Activated CD4-positive, alpha-beta memory T cell treated with anti-CD3 and anti-CD28 coated beads for 36 hours (primary cell): ENCODE measurements at places on chromosomes 2 and 18.

- DNase-seq: no peak
Observed at GRCh38 chr18:32072321-32072720, 19.4 kb upstream of the RNF138 start.

DNA sequence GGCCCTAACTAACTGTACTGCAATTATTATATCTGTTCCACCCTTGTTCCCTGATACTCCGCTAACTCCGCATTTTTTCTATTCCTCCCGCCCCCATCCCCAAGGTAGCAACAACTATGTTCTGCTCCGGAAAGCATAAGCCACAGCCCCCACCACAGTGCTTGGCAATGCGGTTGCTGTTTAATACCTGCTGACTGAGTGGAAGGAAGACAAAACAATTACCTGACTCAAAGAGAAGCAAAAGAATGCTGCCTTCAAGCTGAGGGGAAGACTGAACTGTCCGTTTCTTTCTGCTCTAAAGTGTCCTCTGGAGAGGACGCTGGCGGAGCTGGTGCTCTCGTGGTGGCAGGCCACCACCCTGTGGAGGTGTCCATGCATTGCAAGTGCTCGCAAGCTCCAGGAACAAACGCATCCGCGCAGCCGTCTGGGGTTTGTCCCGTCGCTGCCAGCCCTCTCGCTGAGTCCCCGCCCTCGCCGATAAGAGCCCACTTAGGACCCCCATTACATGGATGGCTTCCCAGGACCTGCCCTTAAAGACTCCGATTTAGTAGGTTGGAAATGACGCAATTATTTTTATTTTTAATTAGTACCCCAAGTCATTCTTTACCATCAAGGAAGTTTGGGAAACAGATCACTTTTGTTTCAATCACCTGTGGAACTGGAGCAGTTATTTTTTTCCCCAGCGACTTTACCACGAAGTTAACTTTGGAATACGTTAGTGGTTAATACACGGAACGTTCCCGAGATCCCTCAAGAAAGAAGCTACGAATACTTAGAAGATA, 1.6 kb upstream of the MYL12A start:
- peak; percentile 91 for DNase-seq

DNA sequence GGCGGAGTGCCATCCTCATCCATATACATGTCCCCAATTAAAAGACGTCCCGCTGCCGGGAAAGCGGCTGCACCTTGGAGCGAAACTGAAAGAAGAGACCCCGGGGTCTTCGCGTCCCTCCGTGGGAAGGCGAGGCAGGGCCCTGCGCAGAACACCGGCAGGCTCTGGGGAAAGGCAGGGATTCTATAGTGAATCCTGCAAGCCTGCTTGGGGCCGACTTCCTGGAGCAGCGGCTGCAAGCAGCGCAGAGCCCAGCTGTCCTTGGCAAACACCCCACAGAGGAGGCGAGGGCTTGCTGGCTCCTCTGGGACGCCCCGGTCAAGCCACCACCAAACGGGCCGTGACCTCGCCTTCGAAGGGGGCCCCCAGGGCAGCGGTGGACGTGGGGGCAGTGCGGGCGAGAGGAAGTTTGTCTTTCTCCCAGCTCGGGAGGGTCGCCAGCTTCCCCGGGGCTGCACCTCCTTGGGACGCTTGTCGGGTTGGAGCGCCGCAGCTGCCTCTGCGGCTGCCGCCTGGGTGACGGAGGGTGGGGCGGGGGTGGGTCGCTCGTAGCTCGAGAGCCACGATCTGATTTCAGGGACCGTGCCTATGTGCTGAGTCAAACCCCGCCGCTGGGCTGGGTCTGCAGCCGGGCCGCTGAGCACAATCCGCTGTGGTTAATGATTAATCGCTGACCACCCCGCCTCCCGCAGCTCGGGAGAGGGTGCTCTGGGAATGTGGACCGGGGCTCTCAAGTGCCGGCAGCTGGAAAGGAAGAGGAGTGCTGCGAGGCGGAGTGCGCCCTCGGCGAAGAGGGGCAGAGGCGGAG, 486 bp upstream of the GPR39 start:
- no peak for DNase-seq

DNA sequence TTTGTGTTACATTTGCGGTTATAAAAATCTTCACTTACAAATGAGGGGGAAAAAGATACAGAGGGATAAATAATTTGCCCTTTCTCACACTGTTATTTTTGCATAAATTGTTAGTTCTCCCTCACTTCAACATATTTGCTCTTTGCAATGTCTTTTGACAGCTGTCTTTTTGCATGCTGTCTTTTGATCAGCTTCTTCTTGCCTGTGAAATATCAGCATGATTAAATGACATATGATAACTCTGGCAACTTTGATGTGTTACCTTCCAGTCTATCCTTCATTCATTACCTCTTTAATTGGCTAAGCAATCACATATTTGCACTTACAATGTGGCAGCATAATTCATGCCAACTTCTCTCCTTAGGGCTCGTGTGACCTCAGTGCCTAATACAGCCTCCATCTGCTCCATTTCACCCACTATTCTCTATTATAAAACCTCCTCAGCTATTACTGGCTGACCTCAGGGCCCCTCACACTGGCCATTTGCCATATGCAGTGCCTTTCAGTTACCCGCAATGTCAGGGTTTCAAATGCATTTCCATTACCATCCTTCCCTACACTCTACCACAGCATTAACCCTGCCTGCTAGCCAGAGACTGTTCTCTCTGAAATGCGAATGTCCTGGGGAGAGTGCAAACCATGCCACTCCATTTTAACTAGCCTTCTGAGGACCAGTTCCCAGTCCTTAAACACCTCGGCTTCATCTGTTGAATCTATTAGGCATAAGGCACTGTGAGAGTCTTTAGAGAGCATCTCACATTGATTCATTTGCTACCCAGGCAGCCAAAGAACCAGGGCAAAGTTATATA, 1056.6 kb upstream of the CHAC2 start:
- DNase-seq: no peak

- DNase-seq: no peak
Observed at GRCh38 chr18:26434887-26435286, 113.5 kb downstream of the KCTD1 start.

- no peak for DNase-seq
Observed at GRCh38 chr2:102735416-102736109, 26.3 kb upstream of the TMEM182 start.

DNA sequence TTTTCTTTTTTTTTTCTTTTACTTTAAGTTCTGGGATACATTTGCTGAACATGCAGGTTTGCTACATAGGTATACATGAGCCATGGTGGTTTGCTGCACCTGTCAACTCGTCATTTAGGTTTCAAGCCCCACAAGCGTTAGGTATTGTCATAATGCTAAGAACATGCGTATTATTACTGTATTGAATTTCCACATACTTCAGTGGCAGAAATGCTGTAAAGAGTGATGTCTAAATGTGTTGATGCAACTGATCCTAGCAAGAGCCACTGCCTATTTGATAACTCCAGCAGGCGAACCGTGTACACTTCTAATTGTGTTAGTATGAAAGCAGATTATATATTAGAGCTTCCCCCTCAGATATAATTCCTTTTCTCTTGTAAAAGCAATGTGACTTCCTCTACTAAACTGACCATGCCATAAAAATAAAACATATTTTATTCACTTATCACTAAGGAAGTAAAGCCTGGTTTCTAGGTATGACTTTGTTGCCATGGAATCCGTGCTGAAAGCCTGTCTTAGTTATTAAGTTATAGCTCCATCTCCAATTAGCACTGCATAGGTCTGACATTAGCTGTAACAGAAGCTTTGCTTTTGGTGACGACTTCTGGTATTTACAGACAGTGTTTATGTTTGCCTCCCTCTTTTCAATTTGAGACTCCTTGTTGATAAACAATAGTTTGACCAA, 280.0 kb downstream of the GALR1 start:
- no peak for DNase-seq

GRCh38 chr2:108921096-108922030, 67.7 kb downstream of the EDAR start:
- DNase-seq: no peak

DNA sequence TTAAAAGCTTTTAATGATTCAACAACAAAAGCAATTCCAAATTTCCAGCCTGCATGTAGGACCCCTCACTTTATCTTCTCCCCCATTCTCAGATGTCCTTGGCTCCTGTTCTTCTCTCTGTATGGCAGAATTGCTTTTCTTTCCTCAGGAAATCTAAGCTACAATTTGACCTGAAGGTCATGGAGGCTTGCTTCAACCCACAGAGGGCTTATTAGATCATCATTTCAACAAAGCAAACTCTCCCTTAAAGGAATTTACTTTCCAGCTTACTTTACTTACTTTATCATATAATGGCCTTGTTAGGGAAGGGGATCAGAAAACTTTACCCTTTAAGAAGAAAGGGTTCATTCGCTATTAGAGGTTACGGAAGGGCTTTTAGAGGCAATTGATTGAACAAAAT, 211.5 kb downstream of the RAD51AP2 start:
- DNase-seq: no peak

DNA sequence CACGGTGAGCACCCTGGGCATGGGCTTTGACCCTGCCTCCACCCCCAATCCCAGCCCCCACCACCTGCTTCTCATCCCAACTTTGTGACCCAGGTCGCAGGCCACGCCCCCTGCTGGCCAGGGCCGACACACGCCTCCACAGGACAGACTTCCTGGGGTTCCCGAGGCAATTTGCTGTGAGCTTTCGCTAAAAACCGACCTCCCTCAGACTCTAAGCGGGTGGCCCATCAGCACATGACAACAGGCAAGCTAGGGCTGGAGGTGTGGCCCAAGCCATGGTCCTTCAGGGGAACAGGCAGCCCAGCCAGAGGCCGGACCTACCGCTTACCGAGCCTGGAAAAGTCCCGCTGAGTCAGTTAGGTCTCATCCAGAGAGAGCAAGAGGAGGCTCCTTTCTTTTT, 31.9 kb downstream of the C1QL2 start:
- peak; percentile 34 for DNase-seq

GRCh38 chr2:14234911-14235310, 397.6 kb upstream of the LRATD1 start:
- no peak for DNase-seq

DNA sequence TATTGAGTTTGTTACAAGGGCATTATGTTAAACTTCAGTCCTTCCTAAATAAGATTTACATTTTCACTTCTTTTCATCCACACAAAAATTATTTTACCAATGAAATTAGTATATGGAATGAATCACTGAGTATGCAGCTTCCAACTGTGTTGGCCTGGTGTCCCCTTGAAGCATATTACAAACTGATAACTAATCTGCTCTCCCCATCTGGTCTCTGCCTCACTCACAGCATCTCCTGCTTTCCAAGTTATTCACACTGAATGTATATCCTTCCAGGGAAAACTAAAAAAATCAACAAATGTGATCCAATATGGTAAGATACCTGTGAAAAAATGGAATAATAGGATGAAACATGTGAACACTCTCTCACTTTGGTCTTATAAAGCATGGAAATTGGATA, 90.0 kb upstream of the NYAP2 start:
- no peak for DNase-seq

DNA sequence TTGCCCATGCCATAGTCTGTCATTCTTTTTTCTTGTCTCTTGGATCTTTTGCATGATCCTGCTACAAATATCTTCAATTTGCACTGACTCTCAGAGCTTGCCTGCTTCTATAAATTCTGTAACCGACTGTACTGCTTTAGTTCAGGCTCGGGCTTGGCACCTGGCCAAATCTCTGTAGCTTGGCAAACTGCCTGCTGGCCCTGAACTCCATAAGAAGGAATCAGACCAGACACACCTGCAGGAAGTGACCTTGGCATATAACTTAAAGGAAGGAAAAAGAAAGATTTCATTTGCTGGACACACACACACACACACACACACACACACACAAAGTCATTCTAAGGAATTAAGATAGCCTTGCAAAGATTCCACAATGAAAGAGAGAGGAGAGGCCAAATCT, 291.2 kb upstream of the DDX18 start:
- DNase-seq: no peak

DNA sequence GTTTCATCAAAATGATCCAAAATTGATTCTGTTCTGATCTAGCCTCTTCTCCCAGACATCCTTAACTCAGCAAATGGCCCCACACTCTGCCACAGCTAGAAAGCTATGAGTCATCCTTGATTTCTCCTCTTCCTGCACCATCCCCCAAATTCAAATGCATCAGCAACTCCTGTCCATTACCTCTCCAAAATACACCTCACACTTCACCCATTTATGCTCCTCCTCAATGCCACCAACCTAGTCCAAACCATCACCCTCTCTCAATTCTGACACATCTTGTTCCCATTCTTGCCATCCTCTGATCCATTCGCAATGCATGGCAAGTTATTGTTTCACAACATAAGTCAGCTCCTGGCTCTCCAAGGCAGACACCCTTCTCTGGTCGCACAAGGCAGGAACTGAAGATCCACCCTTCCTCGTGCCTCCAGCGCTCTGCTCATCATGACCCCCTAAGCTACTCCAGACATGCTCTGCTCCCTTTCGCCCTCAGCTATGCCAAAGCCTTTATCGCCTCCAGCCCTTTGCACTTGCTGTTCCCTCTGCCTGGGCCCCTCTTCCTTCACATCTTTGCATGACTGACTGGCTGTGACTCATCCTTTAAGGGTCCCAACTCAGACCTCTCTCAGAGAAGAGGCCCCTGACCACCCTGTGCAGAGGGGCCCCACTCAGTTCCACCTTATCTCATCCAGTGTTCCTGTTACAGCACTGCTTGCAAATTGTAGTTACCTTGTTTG, 83.6 kb downstream of the MREG start:
- DNase-seq: no peak

DNA sequence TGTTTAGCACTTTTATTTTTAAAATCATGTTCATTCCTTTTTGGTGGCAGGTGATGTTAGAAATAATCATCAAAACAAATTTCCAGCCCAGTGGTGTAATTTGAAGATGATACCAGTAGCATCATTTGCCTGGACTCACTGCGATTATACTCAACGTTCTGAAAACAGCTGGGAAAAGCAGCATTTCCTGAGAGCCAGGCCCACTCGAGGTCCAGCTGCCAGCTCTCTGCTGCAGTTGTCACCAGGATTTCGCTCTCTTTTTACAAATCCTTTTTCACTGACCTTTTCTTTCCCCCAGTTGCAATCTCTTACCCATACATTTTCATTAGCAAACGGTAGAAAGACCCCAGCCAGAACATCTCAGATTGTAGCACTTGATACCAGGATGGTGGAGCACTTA, 110.6 kb upstream of the LYPD1 start:
- no peak for DNase-seq

- DNase-seq: no peak
Observed at GRCh38 chr2:71926876-71927756, 220.5 kb downstream of the CYP26B1 start.

- no peak for DNase-seq
Observed at GRCh38 chr2:21812766-21813165, 689.0 kb downstream of the TDRD15 start.

DNA sequence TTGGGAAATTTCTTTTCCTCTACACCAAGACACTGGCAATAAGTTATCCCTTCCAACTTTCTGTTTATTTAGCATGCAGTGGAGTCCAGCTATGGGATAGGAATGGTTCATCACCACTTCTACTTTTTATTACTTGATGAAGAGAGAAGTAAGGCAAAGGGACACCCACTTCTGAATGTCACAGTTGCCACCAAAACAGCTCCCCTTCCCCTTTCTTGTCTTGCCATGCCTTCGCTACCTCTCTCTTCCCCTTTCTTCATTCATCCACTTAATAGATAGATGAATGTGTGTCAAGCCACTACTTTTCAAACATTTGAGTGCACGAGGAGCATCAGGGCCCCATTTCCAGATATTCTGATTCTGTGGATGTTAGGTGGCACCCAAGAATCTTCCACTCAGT, 59.6 kb downstream of the KCTD18 start:
- no peak for DNase-seq

GRCh38 chr2:221480163-221480562, 91.9 kb downstream of the EPHA4 start:
- DNase-seq: no peak

GRCh38 chr2:159137511-159138241, 148.8 kb downstream of the WDSUB1 start:
- DNase-seq: no peak
